Sigmoid colon (tissue), 7 donors: ENCODE measurements at places on chromosomes 6 and 20. TPM values are rescaled to one million over a fixed set of nuclear protein-coding genes. Genes with fewer than 3 reads are reported as not detected.

Gene NFKBIL1
- total RNA-seq: 55.1 TPM

Gene NRN1
- 6.0 TPM for total RNA-seq

Gene SYNDIG1
- not detected for total RNA-seq

Gene MAPK13
- 2.6 TPM for total RNA-seq

Gene GABBR1
- total RNA-seq: 58.4 TPM

Gene SLC26A8
- not detected for total RNA-seq

Gene MLN
- total RNA-seq: not detected

Gene MAK
- total RNA-seq: not detected

Gene ESR1
- 2.2 TPM for total RNA-seq

- DNase-seq: peak; percentile 50
Measured at GRCh38 chr20:41344938-41345728, 4.5 kb downstream of the LPIN3 start.

DNA sequence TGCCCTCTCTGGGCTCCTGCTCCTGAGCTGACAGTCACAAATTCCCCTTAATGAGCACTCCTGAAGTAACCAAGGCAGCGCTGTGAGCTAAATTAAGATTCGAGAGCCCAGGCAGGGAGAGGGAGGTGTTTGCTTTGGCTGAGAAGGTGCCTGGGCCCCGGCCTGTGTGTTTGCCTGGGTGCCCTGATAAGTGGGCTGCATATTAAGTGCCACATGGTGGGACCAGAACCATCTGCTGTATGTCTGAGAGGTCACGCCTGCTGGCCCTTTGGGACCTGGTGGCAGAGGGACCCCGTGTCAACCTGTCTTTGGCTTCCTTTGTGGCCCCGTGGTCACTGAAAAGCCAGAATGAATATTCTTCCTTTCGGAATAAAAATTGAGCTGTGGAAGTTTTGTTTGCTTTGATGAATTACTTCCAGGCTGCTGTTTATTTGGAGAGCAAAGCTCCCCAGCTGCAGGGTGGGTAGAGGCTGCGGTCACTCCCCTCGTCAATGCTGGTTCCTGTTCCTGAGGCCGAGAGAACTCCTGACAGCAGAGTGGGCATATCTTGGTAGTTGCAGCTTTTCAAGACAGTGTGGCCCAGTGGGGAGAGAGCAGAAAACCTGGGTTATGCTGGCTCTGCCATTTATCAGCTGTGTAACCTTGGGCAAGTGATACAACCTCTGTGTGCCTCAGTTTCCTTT is 17.5 kb upstream of the KCNK16 start:
- DNase-seq: no peak

- no peak for DNase-seq
Measured at GRCh38 chr20:31749223-31749622, 10.1 kb downstream of the TPX2 start.

GRCh38 chr6:24883618-24884017 is 52.1 kb downstream of the RIPOR2 start:
- no peak for DNase-seq

DNA sequence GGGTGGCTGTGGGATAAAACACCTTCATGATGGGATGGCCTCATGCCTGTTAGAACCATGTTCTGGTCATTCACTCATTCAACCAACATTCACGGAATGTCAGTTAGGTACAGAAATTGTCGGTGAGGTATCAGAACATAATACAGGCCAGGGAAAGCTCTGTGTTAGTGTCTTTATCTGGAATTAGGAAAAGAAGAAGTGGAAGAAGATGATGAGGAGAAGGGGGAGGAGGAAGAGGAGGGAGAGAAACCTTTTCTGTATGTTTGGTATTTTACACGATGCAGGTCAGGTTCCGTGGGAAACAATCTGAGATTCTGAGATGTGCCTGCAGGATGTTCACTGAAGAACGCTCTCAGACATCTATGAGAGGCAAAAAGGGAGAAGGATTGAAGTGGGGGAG is 5.6 kb downstream of the ADTRP start:
- DNase-seq: no peak

DNA sequence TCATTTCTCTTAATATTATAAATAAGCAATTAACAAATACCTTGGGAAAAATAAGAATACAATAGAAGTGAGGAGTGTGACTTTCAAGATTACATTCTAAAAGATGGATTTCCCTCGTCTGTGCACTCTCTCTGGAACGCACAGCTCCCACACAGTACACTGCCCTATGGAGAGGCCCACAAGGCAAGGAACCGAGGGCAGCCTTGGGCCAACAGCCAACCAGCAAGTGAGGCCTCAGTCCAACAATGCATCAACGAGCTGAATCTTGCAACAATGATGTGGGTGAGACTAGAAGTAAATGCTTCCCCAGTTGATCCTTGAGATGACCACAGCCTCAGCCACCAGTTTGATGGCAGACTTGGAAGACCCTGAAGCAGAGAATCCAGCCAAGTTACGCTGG is 34.5 kb upstream of the AVP start:
- no peak for DNase-seq

GRCh38 chr6:21118216-21118780 is 475.3 kb upstream of the SOX4 start:
- no peak for DNase-seq

GRCh38 chr6:53293691-53294090 is 55.1 kb downstream of the ELOVL5 start:
- DNase-seq: no peak

DNA sequence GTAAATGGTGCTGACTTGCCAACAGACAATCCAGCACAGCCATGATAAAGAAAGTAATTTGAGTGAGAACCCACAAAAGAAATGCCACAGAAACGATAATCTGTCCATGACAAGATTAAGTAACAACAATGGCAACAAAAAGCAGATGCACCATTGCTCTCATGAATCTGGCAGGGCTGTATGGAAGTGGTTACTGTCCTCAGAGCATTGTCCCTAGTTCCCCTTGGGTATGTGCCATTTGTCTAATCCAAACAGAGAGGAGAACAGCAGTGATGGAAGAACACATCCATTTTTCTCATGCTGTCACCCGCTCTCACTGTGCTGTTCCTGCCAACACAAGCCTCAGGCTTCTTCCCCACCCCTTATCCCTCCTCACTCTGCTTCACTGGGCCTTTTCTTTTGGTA is 65.8 kb downstream of the REV3L start:
- peak; percentile 79 for DNase-seq

GRCh38 chr20:62320581-62321354 is 18.0 kb downstream of the ADRM1 start:
- no peak for DNase-seq
